ENCODE measurements at places on chromosomes 13 and 19.

GRCh38 chr19:4425537-4425936 lies 23.1 kb downstream of the CHAF1A start:
- DNase-seq: no peak

GRCh38 chr19:18589380-18590272 lies 1.0 kb downstream of the REX1BD start:
- DNase-seq: peak; percentile 65

DNA sequence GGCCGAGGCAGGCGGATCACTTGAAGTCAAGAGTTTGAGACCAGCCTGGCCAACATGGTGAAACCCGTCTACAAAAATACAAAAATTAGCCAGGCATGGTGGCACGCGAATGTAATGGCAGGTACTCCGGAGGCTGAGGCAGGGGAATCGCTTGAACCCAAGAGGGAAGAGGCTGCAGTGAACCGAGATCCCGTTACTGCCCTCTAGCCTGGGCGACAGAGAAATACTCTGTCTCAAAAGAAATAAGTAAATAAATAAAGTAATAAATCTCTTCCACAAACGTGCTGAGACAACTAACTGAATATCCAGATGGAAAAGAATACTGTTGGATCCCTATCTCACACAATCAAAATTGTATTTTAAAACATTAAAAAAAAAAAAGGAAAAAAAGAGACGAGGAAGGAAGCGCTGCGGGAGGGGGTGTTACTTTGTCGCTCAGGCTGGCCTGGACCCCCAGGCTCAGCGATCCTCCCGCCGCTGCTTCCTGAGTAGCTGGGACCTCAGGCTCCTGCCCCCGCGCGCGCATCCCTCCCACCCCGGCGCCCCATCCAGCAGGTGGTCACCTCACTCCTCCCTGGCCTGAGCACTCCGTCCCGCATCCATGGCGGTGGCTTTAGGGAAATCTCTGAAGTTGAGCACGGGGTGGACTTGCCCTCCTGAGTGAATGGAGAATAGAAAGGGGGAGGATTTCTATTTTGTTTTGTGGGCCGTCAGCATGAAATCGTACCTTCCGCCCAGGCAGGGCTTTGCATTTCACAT lies 628 bp upstream of the ZNF813 start:
- DNase-seq: no peak

GRCh38 chr13:44692173-44692713 lies 116.1 kb upstream of the TSC22D1 start:
- peak; percentile 45 for DNase-seq

DNA sequence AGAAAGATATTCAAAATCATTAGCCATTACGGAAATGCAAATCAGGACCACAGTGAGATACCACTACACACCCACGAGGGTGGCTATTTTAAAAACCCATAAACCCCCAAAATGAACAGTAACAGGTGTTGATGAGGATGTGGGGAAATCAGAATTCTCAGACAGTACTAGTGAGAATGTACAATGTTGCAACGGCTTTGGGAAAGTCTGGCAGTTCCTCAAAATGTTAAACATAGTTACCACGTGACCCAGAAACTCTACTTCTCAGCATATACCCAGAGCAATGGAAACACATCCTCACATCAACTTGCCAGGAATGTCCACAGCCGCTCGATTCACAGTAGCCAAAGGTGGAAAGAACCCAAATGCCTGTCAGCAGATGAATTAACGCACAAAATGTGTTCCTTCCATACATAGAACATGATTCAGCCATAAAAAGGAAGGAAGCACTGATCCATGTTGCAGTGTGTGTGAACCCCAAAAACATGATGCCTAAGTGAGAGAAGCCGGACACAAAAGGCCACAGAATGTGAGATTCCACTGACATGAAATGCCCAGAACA lies 7.0 kb downstream of the PLVAP start:
- no peak for DNase-seq

- no peak for DNase-seq
These were observed 4.7 kb downstream of the RTN2 start for GRCh38 chr19:45492137-45492626.

- DNase-seq: peak; percentile 54
These were observed 5.6 kb downstream of the TLE6 start for GRCh38 chr19:2982983-2983350.

DNA sequence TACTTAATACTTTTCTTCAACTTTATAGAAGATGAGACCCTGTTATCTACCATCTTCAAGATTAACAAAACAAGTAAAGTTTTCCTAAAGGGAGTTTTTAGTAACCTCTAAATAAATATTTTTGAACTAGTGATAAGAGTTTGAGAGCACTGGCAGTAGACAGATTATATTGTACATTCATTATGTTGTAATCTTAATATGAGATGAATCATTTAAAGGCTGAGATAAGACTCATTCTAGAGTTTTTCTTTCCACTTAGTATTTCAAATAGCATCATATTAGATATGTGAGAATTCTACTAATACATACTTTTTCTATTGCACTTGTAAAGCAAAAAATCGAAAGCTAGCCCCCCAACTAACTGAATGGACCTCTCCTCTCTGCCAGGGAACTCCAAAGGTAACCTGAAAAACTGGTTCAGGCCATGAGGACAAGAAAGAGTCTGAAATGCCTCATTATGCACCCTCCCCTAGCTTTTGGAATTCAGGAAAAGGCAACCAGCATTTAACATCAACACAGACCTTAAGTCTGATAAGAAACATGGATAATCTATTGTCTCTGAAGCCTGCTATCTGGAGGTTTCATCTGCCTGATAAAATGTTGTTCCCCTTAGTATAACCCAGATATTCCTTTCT lies 875.4 kb upstream of the SLC10A2 start:
- DNase-seq: no peak

GRCh38 chr19:35144600-35145436 lies 1.8 kb downstream of the FXYD7 start:
- peak; percentile 85 for DNase-seq

DNA sequence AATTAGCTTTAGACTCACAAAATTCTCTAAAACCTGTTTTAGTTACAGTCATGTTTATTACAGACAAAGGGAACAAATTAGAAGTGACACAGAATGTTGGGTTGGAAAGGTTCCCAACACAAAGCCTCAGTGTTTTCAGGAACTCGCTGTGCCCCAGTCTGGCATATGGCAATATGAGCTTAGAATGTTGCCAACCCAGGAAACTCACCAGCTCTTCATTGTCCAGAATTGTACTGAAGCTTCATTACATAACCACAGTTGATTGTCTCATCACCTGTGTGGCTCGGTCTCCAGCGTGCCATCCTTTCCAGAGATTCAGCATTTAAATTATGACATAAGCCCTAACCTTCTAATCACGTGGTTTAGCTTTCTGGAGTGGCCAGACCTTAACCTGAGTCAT lies 19.1 kb downstream of the ZNF264 start:
- no peak for DNase-seq

GRCh38 chr19:435707-436412 lies 25.0 kb downstream of the SHC2 start:
- no peak for DNase-seq

GRCh38 chr13:72168126-72168855 lies 301.3 kb upstream of the DACH1 start:
- no peak for DNase-seq
